Forelimb muscle (tissue), 1 donor: ENCODE measurements at places on chromosomes 5 and 9.

DNA sequence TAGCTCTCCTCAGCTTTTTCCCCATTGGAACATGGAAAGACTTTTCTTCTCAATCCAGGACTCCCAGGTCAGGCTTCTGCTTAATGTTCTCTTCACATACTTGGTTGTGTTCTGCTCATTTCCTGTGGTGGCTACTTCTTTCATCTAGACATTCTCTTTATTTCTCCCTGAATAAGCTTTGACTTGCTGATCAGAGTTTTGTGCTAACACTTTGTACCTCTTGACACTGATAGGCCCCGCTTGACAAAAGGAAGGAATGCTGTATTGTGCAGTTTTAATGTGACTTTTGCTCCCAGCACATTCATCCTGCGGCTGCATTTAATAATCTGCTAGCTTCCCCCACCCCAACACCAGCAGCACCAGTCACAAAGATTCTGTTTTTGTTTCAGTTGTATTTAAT is 90.9 kb upstream of the MINAR2 start:
- DNase-seq: no peak

GRCh38 chr9:12961276-12961809 is 186.5 kb downstream of the LURAP1L start:
- DNase-seq: no peak

GRCh38 chr5:89901983-89902382 is 507.6 kb downstream of the CETN3 start:
- DNase-seq: peak; percentile 17

DNA sequence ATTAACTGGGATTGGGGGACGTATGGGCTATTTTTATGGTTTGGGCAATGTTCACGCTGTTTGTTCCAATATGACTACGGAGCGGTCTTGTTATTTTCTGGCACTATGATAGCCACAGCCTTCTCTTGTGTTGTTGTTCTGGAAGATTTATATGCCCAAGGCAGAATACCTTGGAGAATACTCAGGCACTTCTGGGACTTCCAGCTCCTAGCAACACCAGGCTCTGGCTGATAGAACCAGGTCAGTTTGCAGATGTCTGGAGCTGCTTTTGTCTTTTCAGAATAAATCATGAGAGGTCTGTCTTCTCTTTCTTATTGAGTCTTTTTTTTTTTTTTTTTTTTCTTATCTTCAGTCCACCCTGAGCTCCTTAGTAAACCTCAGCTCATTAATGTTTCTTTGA is 262.5 kb downstream of the MED10 start:
- DNase-seq: no peak

DNA sequence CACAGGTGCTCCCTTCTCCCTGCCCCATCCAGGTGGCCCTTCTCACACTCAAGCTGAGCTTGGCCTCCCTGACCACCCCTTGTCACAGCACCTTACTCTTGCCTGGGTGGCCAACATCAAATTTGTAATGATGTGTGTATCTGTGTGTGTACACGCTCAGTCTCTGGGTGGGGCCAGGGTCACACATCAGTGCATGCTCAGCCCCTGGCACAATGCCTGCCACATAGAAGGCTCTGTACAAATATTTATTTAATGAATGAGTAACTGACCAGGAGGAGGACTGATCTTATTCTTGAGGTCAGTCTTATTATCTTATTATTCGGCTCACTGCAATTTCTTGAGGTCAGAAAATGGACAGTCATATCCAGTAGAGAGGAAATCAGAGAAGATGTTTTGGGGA is 41.3 kb upstream of the HAND1 start:
- DNase-seq: no peak

GRCh38 chr9:134327671-134328231 is 1.5 kb downstream of the RXRA start:
- no peak for DNase-seq

DNA sequence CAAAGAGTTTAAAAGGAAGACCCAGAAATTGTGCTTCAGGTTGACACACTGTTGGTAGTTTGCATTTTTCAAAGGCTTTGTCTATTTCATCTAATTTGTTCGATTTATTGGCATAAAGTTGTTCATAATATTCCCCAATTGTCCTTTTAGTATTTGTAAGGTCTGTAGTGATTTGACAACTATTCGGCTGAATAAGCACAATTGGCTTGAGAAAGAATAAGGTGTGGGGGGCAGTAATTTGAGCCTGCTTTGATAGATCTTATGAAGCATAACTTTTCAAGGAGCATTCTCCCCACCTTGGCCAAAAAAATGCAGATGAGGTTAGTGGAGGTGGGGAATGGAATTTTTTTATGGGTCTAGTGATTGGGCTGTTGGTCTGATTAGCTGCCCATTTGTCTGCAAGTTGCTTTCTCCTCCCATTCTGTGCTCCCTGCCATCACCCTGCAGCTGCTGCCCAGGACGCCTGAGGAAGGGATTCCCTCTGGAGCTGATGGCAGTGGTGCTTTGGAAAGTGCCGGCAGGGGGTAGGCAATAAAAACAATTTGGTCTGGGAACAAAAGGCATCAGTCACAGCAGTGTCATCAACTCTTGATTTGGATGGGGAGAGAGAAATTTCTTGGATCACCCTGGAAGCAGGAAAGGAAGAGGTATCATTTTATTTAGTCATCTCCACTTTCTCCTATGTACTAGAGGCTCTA is 26.6 kb downstream of the WNT8A start:
- DNase-seq: no peak

DNA sequence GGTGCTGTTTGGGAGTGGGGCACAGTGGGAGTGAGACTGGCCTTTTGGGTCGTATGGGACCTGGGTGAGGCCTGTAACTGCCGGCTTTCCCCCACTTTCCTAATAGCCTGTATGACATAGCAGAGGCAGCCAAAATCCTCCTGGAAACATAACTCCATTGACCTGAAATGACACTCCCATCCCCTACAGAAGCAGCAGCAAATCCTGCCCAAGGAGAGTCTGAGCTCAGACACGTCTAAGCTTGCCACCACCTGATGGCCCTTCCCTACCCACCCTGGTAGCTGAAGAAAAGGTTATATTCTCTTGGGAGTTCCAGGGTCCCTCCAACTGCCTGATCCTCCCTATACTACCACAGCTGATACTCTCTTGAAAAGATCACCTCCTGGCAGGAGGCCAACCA is 179.8 kb upstream of the ARRDC3 start:
- DNase-seq: no peak

- DNase-seq: no peak
Observed at GRCh38 chr9:135700525-135700924, 1.2 kb upstream of the SOHLH1 start.

- no peak for DNase-seq
Observed at GRCh38 chr5:56166671-56167385, 66.3 kb downstream of the ANKRD55 start.

- DNase-seq: no peak
Observed at GRCh38 chr9:109416135-109416706, 81.9 kb downstream of the PTPN3 start.

GRCh38 chr9:72997387-72997995 is 44.6 kb upstream of the ALDH1A1 start:
- no peak for DNase-seq

- DNase-seq: no peak
Observed at GRCh38 chr5:17727098-17727497, 92.8 kb downstream of the TAF11L14 start.

- DNase-seq: no peak
Observed at GRCh38 chr5:140992828-140993227, 26.6 kb downstream of the PCDHAC2 start.

- no peak for DNase-seq
Observed at GRCh38 chr5:58985759-58986158, 402.9 kb downstream of the RAB3C start.

- no peak for DNase-seq
Observed at GRCh38 chr5:51691538-51692079, 308.4 kb downstream of the ISL1 start.

DNA sequence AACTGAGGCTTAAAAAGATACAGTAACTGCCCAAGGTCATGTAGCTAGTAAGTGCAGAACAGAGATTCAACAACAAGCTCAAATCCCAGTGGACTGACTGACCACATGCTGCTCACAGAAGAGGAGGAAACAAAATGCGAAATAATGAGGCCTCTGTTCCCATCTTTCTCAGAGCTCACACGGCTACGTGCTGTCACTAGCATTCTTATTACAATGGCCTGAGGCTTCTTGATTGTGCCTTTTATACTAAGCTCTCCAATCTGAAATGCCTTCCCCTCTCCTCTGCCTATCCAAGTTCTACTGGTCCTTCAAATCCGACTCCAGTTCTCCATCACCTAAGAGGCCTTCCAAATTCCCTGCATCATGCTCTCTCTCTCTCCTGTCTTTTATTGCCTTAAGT is 26.0 kb downstream of the SGTB start:
- DNase-seq: no peak

GRCh38 chr5:154049636-154050035 is 10.9 kb downstream of the MFAP3 start:
- no peak for DNase-seq

- no peak for DNase-seq
Observed at GRCh38 chr5:80269991-80270438, 14.2 kb upstream of the SERINC5 start.

- no peak for DNase-seq
Observed at GRCh38 chr9:98002808-98003207, 19.7 kb downstream of the ANP32B start.

- DNase-seq: no peak
Observed at GRCh38 chr5:159905496-159905895, 10.8 kb upstream of the ADRA1B start.

DNA sequence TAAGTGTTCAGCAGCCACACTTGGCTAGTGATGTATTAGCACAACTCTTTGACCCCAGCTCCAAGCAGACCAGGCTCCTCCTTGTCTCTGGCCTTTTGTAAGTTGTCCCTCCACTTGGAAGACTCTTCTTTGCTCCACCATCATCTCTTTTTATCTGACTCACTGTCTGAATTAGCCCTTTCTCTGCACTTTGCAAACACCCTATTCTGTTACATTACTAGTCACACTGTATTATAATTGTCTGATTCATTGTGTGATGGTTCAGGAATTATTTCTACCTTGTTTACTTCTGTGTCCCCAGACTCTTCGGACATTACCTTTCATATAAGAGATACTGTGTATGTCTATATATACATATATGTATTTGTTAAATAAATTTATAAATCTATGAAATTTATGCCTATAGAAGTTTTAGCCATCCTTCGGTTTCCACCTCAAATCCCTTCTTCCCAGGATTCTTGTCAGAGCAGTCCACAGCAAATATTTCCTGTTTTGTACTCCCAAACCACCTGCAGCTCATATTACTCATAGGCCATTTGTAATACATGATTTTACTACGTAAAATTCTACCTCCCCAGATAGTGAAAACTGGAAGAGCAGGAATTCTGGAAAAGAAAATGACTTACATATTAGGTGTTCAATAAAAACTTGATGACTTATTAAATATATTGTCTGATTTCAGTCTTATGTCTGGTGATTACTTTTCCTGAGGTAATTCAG is 69.0 kb downstream of the MTAP start:
- DNase-seq: no peak

DNA sequence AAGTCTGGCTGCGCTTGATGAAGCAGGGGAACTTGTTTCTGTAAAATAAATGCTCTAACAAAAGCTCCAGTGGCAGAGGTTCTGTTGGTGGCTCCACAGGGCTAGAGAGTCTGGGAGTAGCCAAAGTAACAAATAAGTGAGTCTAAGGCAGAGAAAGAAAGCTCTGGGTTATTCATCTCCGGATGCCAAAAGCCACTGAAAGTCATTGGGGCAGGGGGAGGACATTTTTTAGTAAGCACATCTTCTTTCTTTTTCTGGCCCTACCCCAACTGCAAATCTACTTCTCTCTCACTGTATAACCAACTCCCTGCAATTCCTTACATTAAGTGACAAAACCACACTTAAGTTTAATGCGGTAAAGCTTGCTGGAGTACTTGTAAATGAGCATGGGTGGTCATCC is 141.6 kb downstream of the INSYN2B start:
- DNase-seq: no peak

DNA sequence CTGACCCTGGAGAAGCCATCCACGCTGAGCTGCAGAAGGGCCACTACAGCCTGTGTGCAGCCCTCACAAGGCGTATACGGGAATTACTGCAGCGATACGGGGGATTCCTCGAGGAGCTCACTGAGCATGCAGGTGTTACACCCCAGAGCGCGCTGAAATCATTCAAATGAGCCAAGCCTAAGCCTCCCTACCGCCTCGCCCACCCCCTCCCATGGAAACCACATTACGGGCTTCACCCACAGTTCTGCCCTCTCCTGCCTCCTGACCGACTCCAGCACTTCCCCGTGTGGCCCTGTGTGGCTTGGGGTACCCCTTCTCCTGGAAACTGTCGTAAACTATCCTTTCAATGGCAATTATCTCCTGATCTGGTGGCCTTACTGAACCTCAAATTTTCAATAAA is 13.3 kb downstream of the SURF6 start:
- no peak for DNase-seq

GRCh38 chr9:132541870-132542830 is 40.3 kb upstream of the BARHL1 start:
- no peak for DNase-seq

- DNase-seq: no peak
Observed at GRCh38 chr9:131366761-131367401, 27.0 kb upstream of the PRRC2B start.

DNA sequence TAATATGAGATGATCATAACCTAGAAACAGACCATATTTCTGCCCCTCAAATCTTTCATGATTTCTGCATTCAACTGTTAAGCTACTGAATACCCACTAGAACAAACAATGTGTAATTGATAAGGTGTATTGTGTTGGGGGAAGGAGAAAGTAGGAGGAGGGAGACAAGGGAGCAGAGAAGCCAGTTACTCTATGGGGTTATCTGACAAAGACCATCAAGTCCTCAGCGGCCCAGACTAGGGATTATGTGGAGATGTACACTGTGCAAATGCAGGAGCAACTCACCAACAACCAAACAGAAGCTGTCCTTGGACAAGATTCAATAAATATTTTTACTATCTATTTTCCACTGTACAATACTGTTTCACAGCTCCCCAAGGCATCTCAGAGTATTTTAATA is 2.7 kb downstream of the NRG2 start:
- no peak for DNase-seq

DNA sequence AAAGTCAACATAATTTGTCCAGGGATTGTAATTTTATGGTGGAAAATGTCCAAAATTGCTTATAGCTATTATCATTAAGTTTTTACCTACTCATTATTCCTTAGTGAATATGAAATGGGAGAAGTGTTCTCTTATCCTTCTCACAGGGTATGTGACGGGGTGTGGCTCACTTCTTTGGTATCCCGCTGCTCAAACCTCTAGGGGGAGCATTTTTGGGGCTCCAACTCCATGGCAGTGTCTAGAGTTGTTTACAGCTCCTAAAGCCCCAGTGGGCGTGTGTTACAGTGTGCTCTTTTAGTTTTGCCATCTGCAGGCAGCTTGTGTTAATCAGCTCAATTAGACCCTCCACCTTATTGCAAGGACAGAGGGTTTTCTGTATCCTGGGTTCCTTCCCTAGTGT is 89.4 kb downstream of the CDKN2A start:
- DNase-seq: no peak

GRCh38 chr5:18113721-18114120 is 479.5 kb downstream of the TAF11L14 start:
- DNase-seq: no peak
